NCI-H2029 treated with DMSO at 0.1 percent for 48 hours (cell line): ENCODE measurements at places on chromosomes 7 and 10.

DNA sequence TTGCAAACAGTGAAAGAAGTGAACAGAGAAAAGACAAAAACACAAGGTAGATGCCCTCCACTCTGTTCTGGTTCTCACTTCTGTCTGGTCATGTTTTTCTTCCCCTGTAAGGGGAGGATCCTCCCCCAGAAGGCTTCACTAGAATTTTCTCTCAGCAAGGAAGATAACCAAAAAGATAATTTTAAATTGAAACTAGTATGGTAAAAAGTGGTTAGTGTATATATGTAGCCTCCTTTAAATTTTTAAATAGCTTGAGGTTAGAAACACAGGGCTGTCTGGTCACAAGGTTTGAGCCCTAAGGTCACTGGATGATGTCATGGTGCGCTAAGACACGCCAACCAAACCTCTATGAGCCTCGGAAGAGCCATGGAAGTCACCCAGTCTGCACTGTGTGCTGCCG, 5.6 kb upstream of the PKD1L1 start:
- no peak for DNase-seq

DNA sequence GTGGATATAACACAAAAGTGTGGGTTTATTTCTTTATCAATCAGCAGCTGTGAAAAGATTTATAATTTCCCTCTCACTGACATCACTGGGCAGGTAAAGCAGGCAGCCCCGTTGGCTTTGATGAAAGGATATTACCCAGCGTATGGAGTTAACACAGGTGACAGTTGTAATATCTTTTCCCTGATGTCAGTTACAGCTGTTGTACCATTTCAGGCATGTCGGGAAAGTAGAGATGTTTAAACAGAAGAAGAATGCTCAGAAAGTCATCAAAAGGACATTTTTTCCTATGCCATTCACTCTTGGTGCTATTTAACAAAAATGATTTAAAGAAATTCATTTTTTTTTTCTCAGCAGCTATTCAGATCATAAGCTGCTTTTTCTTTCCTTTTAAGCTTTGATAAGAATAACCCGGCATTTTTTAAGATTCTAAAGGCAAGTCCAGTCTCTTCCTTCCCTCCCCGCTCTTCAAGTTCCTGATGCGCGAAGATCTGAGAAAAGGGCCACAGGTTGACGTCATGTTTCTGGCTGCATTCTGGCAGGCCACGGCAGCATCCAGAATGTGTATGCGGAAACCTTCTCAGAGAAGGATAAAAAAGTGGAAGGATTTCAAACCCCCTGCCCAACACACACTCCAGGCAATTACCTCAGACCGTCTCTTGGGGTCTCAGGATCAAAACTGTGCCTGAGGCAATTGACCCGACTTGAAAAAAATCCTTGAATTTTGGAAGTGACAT, 32.5 kb upstream of the ADAM12 start:
- no peak for DNase-seq

GRCh38 chr10:126264102-126265018, 123.9 kb downstream of the ADAM12 start:
- DNase-seq = no peak

- DNase-seq = no peak
These were observed 119.5 kb upstream of the UNC5B start for GRCh38 chr10:71092812-71093401.

GRCh38 chr10:113735913-113736312, 15.6 kb upstream of the PLEKHS1 start:
- peak; percentile 41 for DNase-seq

DNA sequence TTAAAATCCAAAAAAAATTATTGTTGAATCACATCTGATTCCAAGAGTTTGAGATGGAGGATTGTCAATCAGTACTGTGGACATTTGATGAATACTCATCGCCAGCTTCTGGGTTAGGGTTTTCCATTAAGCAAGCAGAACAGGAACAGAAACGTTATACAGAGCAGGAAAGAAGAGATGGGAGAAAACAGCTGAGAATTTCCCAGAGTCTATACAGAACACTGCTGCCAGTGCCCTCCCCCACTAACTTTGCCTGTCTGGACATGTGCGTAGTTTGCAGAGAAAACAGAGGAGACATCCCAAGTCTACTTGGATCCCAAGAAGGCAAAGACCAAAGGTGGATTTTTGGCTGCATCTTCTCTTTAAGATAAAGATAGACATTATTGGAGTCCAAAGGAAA, 19.0 kb downstream of the C10orf90 start:
- no peak for DNase-seq

DNA sequence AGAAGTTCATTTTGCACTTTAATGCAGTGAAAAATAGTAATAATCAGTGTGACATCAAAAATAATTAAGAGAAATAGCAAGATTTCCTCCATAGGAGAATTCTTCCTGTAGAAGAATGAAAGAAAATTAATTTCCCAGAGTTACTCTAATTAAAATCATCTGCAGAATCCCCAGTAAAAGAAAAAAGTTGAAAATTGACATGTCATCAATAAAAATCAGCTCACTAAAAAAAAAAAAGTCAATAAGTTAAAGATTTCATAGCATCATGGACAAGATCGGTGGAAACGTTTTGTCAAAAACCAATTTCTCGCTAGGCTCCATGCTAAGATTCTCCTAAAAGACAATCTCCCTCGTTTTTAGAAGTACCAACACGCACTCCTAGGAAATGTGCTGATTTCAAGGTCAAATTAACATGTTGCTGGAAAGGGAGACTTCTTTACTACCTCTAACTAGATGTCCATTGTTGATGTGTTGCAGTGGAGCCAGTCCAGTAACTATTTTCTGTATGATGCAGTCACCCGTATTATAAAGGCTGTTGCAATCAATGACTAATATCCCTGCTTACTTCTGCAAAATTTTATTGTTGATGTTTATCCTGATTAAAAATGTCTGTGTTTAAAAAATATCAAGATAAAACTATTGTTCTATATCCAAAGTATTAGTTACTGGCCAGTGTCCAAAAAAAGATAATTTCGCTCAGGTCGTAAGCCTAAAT, 591.9 kb upstream of the MGMT start:
- DNase-seq = no peak

- DNase-seq = peak; percentile 31
These were observed 26.5 kb downstream of the ASNS start for GRCh38 chr7:97845622-97846203.

DNA sequence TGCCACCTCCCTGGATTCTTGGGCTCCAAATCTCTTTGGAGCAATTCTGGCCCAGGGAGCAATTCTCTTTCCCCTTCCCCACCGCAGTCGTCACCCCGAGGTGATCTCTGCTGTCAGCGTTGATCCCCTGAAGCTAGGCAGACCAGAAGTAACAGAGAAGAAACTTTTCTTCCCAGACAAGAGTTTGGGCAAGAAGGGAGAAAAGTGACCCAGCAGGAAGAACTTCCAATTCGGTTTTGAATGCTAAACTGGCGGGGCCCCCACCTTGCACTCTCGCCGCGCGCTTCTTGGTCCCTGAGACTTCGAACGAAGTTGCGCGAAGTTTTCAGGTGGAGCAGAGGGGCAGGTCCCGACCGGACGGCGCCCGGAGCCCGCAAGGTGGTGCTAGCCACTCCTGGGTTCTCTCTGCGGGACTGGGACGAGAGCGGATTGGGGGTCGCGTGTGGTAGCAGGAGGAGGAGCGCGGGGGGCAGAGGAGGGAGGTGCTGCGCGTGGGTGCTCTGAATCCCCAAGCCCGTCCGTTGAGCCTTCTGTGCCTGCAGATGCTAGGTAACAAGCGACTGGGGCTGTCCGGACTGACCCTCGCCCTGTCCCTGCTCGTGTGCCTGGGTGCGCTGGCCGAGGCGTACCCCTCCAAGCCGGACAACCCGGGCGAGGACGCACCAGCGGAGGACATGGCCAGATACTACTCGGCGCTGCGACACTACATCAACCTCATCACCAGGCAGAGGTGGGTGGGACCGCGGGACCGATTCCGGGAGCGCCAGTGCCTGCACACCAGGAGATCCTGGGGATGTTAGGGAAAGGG, 913 bp downstream of the NPY start:
- DNase-seq = no peak

DNA sequence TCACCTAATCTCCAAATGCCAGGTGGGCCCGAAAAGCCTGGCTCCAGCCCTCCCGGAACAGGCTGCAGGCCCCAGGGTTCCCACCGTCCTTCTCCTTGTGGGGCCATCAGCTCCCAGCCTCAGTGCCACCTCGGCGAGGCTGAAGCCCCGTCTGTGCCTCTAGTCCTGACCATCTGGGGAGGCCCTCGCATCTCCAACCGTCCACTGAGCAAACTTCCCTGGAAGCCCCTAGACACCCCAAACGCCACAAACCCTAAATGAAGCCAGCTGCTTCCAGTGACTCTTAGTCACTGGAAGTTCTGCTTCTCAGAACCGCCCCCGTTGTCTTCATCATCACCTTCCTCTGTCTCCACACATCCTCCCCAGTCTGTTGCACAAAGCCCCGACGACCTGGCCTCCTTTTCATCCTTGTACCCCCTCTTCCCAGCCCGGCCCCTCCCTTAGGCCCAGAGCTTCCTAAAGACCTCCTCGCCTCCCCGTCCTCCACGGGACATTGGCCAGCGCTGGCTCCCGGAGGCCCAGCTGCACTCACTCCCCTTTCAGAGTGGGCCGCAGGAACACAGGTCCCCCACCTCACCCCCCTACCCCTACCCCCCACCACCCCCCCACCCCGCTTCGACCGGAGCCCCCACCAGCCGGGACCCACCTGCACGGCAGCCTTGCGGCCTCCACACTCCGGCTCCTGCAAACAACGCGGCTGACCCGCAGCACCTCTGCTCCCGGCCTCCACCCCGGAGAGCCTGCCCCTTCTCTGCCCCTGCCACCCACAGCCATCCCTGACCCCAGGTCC, 1.1 kb upstream of the DIP2C start:
- no peak for DNase-seq

DNA sequence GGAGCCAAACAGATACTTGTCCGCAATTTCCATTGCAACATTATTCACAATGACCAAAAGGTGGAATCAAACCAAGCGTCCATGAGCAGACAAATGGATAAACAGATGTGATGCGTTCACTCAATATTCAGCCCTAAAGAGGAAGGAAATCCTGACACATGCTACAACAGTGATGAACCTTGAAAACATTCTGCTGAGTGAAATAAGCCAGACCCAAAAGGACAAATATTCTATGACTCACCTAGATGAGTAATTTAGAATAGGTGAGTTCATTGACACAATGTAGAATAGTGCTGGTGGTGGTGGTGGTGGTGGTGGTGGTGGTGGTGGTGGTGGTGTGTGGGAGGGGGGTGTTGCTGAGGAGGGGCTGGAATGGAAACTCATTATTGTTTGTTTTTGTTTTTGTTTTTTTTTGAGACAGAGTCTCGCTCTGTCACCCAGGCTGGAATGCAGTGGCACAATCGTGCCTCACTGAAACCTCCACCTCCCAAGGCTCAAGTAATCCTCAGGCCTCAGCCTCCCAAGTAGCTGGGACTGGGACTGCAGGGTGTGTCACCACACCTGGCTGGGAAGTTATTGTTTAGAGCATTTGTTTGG, 28.6 kb downstream of the SMKR1 start:
- no peak for DNase-seq

DNA sequence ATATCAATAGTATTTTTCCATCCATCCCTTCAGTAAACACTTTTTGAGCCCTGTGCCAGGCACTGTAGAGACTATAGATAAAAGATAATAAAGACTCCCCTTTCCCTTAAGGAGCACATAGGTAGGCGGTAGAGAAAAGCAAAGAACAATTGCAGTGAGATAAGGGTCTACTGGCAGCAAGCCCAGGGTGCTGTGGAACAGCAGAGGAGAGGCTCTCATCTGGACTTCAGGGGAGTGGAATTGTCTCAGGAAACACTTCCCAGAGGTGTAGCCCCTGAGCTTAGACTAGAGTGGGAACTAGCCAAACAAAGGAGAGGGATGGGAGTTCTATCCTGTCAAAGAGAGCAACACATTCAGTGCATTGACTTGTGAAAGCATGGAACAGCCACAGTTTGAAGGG, 102.0 kb downstream of the NRF1 start:
- peak; percentile 93 for DNase-seq

- DNase-seq = no peak
These were observed 452 bp downstream of the SEMA3C start for GRCh38 chr7:80918399-80918798.

GRCh38 chr7:27235387-27236311, 7.0 kb upstream of the EVX1 start:
- DNase-seq = no peak

DNA sequence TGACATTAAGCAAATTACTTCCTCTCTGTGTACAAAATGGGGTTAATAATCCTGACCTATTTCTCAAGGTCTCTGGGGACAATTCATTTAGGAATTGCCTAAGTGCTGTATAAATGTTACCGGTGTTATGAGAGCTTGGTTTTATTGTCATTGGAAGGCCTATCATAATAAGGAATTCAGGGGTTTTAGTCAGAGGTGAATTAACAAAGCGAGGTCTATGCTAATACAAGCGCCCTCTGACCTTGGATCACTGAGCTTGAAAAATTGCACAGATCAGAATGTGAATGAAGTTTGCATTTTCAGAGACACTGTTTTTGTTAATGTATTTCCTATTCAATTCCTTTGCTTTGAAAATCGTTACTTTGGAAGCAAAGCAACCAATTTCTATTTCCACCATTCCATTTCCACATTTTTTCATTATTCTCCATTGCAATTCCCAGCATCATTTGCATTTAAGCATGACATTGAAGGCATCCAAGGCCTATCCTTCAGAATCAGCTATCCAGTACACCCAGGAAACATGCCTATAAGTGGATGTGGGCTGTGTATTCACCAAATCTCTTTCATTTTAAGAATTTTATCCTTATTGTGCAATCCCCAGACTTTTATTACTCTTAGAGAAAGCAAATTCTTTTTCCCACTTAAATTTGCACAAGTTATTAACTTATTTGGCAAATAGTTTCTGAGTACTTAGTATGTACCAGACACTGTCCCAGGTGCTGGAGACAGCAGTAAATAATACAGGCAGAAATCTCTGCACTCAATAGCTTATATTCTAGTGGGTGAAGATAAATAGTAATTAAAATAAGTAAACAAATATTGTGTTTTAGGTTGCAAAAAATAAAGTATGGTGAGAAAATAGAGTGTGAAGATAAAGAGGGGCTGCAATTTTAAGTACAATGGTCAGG, 133.1 kb downstream of the NRCAM start:
- no peak for DNase-seq

DNA sequence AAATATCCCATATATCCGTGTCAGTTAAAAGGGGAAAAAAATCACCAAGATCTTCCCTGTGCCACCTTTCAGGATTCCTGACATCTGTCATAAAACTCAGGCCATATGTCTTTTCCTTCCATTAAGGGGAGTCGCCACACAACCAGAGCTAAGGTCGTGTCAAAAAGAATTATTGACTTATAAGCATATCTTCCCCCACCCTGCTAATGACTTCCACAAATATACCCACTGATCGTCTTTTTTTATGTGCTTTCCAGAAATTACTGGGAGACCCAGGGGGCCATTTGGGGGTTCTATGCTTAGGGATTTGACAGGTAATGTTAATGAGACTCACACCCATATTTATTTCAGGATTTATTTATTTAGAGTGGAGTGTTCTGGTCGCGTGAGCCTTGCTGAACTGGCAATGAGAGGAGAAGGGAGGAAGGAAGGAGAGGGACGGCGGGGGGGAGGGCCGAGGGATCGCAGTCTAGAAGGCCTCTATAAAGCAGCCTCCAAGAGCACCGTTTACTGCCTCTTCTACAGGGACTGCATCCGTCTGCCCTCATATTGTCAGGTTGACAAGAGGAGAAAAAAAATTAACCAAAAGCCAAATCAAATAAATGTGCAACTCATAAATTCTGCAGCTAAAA, 135.7 kb upstream of the MGMT start:
- DNase-seq = no peak
